ENCODE measurements at places on chromosomes 1 and 21. TPM values are rescaled to one million over a fixed set of nuclear protein-coding genes. Genes with fewer than 3 reads are reported as not detected.
A peak's percentile ranks its signal among the peaks of the same experiment; 100 is the strongest.

- no peak for DNase-seq
Observed at GRCh38 chr21:46643379-46644177, 8.1 kb downstream of the PRMT2 start.

DNA sequence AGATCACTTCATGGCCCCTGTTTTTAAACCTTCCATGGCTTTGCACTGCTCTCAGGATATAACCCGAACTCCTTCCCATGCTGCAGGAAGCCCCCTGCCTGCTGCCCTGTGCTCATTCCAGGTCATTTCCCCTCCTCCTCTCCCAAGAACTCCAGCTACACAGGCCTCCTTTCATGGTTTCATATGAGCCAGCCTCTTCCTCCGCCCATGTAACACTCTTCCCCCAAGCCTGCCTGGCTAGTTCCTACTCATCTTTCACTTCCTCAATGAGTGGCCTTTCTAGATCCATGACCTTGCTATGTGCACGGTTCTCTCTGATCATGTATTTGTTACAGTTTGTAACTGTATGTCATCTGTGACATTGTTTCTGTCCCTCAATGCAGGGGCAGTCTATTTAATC, 3.1 kb upstream of the NCF2 start:
- no peak for DNase-seq

- DNase-seq = peak; percentile 87
Observed at GRCh38 chr1:158101927-158102326, 78.8 kb upstream of the CD1D start.

DNA sequence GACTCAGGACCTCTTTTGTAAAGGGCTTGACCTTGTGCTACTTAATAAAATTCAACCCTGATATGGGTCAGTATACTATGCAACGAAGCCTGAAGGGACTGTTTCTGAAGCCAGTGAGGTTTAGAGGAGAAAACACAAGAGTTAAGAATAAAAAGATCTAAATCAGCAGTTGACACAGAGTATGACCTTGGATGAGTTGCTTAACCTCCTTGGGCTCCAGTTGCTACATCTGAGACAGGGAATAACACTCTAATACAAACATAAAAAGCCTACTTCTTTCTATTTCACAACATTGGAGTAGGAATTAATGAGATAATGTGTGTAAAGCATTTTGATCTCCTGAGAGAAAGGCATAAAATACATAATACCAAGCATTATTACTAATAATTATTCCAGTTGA, 882.4 kb upstream of the ADGRL2 start:
- no peak for DNase-seq

GRCh38 chr21:33293811-33294216, 27.6 kb downstream of the IL10RB start:
- DNase-seq = peak; percentile 32

DNA sequence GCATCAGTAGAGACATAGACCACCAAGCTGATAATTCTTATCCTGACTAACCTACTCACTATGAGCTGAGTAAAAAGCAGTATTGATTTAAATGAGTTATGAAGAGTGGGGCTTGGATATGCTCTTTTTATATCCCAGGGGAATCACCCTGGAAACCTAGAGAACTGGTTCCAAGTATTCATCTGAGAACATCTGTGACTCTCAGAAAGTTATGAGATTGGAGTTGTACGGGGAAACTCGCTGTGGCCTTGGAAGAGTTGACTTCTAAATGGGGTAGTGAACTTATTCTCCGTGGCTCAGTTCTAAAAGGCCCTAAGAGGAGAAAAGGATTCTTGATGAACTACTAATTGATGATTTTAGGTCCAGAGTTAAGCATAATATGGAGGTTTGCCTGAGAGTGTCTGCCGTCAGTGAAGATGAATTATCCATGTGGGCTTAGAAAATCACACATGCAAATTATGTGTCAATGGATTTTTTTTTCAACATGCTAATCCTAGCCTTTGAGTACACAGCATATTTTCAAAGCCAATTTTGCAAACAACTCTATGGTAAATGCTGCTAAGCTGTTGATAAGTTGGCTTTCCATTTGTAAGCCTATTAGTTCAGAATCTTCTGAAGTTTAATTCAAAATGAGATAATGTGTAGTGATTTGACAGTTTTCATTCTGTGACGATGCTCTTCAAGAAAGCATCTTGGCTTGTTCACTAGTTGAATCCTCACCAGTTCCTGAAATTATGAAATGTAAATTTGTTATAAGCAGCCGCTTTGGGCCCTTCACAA, 122.7 kb downstream of the FGGY start:
- DNase-seq = no peak

The OR10J1 gene
- not detected for total RNA-seq

The TMEM51 gene
- total RNA-seq = 18.1 TPM

- no peak for DNase-seq
Observed at GRCh38 chr1:39136638-39137037, 67.9 kb upstream of the MACF1 start.

DNA sequence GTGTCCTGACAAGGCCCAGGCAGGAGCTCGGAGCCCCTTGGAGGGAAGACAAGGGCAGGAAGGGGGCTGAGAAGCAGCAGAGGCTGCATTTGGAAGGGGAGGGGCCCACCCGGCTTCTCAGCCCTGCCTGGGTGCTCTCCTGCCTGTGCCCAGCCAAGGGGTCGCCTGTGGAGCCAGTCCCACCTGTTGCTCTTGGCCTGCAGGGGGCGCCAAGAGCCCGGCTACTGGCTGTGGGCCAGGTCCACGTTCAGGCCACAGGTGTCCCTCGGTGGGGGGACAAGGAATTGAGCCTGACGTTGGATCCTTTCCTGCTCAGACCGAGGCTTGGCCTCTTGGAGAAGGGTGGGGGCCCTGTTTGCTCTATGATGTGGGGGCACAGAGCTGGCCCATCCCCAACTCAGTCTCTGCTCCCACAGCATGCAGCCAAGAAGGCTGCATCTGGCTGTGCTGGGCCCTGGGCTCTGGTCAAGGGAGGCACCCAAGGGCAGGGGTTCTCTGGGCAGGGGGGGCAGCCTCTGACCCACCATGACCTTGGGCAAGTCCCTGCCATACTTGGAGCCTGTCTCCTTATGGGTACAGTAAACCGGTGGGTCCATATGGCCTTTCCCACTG, 10.9 kb downstream of the WNT4 start:
- no peak for DNase-seq

The MIXL1 gene
- total RNA-seq = not detected

The GPR25 gene
- not detected for total RNA-seq

The FCN3 gene
- total RNA-seq = not detected

- DNase-seq = no peak
Observed at GRCh38 chr1:226782845-226783601, 43.9 kb upstream of the ITPKB start.

The FMO1 gene
- total RNA-seq = not detected

- no peak for DNase-seq
Observed at GRCh38 chr1:201763455-201764140, 65.4 kb upstream of the IPO9 start.

- no peak for DNase-seq
Observed at GRCh38 chr1:88237058-88237457, 447.0 kb upstream of the PKN2 start.

The ST6GALNAC5 gene
- 24.8 TPM for total RNA-seq

DNA sequence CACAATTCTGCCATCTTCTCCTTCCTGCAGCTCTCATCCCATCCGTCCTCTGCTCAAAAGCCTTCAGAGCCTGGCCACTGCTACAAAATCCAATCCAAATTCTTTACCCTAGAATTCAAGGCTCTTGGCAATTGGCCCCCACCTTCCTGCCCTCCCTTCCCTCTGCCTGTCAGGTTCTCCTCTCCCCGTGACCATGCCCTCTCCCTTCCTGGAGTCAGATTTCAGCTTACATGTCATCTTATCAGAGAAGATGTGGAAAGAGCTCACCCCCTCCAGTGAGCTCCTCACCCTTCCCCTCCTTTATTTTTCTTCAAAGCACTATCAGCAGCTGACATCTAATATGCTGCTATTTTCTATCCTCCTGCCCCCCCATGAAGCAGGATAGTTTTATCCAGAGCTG, 86.9 kb downstream of the GRIK3 start:
- no peak for DNase-seq

The WDR77 gene
- total RNA-seq = 66.6 TPM

GRCh38 chr1:234699795-234700665, 90.1 kb upstream of the IRF2BP2 start:
- DNase-seq = no peak

GRCh38 chr1:234997896-234998741, 130.5 kb downstream of the TOMM20 start:
- peak; percentile 100 for DNase-seq

The MARCKSL1 gene
- 26.4 TPM for total RNA-seq

- DNase-seq = no peak
Observed at GRCh38 chr1:220798338-220798737, 11.6 kb downstream of the MTARC1 start.

The SLAMF7 gene
- 4.7 TPM for total RNA-seq

- no peak for DNase-seq
Observed at GRCh38 chr1:116139592-116140134, 28.5 kb downstream of the MAB21L3 start.

GRCh38 chr1:221532071-221532773, 209.7 kb downstream of the DUSP10 start:
- no peak for DNase-seq

The MYCL gene
- 5.6 TPM for total RNA-seq

- peak; percentile 93 for DNase-seq
Observed at GRCh38 chr1:98325646-98326440, 335.7 kb upstream of the SNX7 start.

The TNFRSF1B gene
- total RNA-seq = 0.07 TPM

The MRPS14 gene
- total RNA-seq = 28.5 TPM

- no peak for DNase-seq
Observed at GRCh38 chr1:3111348-3112021, 42.5 kb downstream of the PRDM16 start.

DNA sequence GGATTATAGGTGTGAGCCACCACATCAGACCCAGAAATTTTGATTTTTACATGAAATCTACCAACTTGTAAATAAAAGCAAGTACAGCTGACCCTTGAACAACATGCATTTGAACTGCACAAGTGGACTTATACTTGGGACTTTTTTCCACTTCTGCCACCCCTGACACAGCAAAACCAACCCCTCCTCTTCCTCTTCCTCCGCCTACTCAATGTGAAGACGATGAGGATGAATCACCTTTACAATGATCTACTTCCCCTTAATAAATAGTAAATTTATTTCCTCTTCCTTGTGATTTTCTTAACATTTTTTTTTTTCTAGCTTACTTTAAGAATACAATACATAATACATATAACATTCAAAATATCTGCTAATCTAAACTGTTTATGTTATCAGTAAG, 17.5 kb upstream of the YRDC start:
- no peak for DNase-seq

GRCh38 chr1:58818075-58818474, 34.2 kb upstream of the JUN start:
- DNase-seq = peak; percentile 97

GRCh38 chr1:21005466-21006239, 171.0 kb downstream of the EIF4G3 start:
- DNase-seq = no peak

The PIGP gene
- 21.9 TPM for total RNA-seq

The MCOLN3 gene
- total RNA-seq = 3.8 TPM

The FMO4 gene
- total RNA-seq = 2.7 TPM

The CDCA8 gene
- 35.4 TPM for total RNA-seq

GRCh38 chr1:213067352-213067751, 16.3 kb downstream of the RPS6KC1 start:
- DNase-seq = no peak

Data from foreskin keratinocyte (primary cell).